HT1080 (cell line): ENCODE measurements at places on chromosomes 5 and 9.

GRCh38 chr5:108028412-108028811 is 353.5 kb downstream of the FBXL17 start:
- peak; percentile 33 for DNase-seq

- DNase-seq: no peak
These were observed 104.2 kb downstream of the RAPGEF6 start for GRCh38 chr5:131530706-131531331.

DNA sequence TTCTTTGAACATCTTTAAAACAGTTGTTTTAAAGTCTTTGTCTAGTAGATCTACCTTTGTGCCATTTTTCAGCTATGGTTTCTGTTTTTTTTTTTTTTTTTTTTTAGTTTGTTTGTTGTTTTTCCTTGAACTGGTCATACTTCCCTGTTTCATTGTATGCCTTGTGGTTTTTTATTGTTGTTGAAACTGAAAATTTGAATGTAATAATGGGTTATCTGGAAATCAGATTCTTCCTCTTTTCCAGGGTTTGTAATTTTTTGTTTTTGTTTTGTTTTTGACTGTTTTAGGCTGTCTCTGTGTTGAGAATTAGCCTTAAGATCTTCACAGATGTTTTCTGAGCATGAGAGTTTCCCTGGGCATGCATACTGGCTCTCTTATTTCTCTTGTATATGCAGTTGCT is 269.6 kb upstream of the DAP start:
- no peak for DNase-seq

GRCh38 chr9:133667759-133668450 is 31.7 kb downstream of the DBH start:
- DNase-seq: no peak

DNA sequence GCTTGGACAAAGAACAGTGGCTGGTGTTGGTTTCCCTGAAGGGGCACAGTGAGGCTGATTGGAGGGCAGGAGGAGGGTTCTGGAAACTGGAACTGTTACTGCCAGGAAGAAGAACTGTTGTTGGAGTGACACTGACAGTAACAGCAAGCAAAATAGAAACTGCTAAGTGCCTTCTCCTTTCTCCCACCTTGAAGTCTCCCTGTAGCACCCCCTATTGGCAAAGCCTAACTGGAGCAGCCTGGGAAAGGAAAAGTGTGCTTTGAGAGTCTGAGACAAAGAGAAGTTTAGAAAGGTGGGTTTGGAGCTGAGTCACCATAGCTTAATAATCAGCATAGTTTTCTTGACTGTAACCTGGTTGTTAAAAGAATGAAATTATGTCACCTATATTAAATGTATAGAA is 2.5 kb upstream of the TMEM174 start:
- peak; percentile 34 for DNase-seq

- DNase-seq: no peak
These were observed 109.6 kb downstream of the BAAT start for GRCh38 chr9:101274971-101275768.

DNA sequence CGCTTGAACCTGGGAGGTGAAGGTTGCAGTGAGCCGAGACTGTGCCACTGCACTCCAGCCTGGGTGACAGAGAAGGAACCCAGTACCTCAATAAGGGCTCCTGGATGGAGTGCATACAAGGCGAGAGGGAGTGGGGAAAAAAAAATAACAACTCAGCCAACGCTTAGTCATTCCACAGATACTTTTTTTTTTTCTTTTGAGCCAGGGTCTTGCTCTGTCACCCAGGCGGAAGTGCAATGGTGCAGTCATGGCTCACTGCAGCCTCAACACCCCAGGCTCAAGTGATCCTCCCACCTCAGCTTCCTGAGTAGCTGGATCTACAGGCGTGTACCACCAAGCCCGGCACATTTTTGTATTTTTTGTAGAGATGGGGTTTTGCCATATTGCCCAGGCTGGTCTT is 59.5 kb upstream of the GGTA1 start:
- DNase-seq: peak; percentile 93

GRCh38 chr5:74767579-74767913 is 497 bp downstream of the NSA2 start:
- no peak for DNase-seq

DNA sequence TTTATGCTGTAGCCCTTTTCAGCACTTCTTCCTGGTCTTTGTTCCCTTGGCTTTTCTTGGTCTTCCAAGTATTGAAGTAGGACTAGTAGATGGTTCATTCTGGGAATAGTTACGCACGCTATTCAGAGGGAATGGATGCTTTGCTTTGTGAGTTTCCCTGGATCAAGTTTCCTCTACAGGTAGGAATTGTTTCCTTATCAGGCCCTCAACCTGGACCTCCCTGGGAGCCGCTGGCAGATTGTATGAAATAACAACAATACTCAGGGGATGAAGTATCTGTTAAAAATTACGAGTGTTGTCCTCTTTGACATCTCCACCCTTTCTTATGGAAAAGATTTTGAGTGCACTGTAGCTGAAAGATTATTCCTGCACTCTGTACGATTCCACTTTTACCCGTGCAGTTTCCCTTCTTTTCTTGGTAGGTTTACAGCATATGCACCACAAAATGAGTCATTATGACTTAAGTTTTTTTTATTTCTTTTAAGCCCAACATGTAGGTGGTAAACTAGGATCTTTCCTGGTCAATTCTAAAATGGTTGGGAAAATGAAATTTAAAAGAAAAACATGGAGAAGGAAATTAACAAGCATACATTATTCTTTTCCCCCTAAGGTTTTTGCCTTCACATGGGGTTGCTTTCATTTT is 57.9 kb downstream of the ARHGAP26 start:
- DNase-seq: peak; percentile 61

- DNase-seq: no peak
These were observed 12.2 kb downstream of the SECISBP2 start for GRCh38 chr9:89330513-89330912.

- DNase-seq: no peak
These were observed 51.1 kb downstream of the P4HA2 start for GRCh38 chr5:132176521-132176945.

DNA sequence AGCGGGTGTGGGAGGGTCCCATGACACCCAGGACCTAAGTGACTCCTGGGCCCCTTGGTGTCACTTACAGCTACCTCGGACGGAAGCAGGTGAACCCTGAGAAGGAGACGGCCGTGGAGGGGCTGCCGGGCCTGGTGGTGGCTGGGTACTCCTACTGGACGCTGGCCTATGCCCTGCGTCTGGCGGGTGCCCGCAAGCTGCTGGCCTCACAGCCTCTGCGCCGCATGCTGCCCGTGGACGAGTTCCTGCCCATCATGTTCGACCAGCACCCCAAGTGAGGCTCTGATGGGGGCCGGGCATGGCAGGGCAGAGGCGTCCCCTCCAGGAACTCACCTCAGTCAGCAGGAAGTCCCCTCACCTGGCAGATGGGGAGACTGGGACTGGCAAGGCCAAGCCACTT is 13.7 kb downstream of the CERCAM start:
- DNase-seq: no peak

- DNase-seq: peak; percentile 54
These were observed 40.8 kb upstream of the GNPDA1 start for GRCh38 chr5:142053426-142054151.

GRCh38 chr9:38042626-38043357 is 26.2 kb downstream of the SHB start:
- DNase-seq: no peak

DNA sequence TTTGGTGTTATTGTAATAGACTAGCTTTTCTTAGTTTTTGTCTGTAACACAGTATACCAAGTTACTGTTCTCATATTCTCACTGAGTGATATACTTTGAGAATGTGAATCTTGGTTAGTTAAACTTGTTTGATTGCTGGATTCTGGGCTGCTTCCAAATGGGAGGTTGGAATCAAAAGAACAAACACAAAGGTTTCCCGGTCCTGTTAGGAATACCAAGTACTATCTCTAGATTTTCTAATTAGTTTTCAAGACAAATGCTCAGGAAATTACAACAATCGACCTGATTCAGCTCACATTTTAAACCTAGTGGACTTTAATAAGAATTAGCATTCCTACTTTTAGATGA is 244.3 kb downstream of the CSNK1G3 start:
- DNase-seq: no peak

- peak; percentile 62 for DNase-seq
These were observed 453.3 kb downstream of the BNC2 start for GRCh38 chr9:16417161-16417560.

DNA sequence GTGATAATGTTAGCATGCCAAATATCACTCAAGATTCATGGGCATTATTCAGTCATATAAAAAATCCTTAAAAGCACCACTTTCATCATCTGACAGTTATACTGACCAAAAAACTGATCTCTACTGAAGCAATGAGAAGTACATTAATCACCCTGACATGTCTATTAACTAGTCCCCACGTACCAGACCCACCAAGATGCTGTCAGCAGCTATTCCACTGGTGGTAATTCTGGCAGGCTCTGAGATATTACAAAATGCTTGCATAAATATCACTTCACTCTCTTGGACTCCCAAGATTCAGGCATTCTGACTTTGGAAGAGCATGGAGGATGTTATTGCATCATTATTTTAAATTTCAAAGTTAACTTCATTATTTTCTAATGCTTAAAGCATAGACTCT is 717.0 kb downstream of the DNAH5 start:
- no peak for DNase-seq

DNA sequence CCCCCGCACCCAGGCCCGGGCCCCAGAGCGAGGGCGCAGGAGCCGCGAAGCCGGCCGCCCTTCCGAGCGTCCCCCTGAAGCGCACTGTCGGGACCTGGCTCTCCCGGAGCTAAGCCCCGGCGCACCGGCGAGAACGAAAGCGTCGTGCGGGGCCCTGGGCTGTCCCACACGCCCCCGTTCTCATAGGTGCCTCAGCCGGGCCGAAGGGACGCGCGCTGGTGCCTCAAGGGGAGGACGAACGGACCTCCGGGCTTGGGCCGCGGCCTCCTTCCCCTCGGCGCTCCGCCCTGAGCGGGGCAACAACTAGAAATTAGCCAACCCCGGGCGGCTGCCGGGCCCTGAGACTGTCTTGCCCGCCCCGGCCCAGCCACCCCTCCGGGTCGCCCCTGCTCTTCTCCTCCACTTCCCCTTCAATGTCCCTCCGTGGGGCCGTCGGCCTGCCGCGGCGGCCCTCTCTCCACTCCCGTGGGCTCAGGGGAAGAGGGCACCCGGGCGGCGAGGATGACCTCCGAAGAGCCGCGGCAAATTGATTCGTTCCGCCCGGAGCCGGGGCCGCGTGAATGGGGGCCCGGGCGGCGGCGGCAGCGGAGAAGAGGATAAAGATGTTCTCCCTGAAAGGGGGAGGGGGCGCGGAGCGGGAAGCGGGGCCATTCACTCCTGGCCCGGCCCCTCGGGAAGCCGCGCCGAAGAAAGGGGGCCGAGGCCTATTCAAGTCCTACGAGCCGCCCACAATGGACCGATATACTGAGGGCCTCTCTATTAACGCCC is 3.5 kb upstream of the PRDM12 start:
- DNase-seq: no peak

GRCh38 chr5:173715607-173716006 is 99.2 kb upstream of the BOD1 start:
- DNase-seq: no peak

- peak; percentile 17 for DNase-seq
These were observed 27.0 kb downstream of the GRIN3A start for GRCh38 chr9:101711330-101711941.

DNA sequence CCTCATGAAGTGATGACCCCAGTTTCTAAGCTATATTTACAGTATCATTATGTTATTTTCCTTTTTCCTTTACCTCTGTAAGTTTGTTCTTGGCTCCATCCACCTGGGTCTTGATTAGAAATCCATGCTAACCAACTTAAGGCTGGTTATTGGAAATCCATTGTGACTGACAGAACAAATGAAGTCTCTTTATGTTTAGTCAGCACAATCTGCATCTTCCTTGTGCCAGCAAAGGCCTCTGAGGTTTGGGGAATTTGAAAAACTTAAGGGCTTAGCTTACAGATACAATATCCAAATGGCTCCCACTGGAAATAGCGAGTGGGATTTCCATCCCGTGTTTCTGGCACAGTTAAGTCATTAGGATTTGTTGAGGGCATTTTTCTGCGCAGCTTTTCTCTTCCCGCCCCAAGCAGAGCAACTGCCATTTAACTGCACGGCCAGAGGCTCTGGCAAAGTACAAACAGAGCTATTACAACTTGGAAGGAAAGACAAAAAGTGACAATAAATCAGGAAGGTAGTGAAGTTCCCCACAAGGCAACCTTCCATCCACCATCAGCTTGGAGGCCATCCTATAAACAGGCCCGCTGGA is 64.2 kb downstream of the DCP2 start:
- no peak for DNase-seq

DNA sequence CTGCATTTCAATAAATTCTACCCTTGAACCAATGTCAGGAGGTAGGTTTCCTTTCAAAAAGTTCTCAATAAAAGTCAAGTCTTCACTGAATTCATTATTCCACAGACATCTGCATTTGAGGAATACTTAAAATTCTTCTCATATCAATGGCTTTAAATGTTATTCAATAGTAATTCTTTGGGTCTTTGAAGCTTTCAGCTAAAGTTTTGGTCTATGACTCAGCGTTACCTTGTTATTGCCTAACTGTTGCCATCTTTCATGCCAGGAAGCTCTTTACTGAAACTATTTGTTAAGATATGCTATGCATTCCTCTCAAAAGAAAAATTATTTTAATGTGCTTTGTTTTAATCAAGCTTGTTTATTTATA is 170.5 kb downstream of the NNT start:
- peak; percentile 71 for DNase-seq

GRCh38 chr9:16131264-16131663 is 578.4 kb downstream of the CCDC171 start:
- peak; percentile 62 for DNase-seq

DNA sequence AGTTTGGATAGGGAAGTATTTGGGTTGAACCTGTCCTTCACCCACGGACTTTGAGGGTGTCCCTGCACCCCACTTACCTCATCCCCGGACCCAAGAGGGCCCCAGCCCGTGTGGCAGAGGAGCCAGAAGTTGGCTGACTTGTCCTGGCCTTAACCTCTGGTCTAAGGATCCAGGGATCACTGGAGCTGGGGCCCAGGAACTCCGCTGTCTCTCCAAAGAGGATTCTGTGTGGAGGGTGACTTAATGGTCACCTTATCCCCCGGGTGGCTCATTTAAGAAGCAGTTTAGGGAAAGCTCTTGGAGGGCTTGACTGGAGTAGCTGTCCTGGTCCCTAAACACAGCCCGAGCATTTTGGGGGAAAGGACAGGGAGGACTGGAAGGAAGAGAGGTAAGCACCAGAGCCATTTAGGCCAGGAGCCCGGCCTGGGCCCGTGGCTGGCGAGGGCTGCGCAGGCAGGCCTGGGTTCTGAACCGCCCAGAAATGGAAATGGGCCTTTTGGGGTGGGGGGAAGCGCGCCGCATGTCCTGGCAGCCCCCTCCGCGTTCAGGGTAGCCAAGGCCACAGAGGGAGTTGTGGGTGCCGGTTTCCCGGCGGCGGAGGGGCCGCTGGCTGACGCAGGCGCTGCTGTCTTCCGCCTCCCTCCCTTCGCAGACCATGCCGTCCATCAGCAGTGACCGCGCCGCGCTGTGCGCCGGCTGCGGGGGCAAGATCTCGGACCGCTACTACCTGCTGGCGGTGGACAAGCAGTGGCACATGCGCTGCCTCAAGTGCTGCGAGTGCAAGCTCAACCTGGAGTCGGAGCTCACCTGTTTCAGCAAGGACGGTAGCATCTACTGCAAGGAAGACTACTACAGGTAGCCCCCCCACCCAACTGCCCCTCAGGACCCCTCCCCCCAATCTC is 2.0 kb downstream of the LHX2 start:
- DNase-seq: no peak

- peak; percentile 45 for DNase-seq
These were observed 35.2 kb upstream of the LPCAT1 start for GRCh38 chr5:1558944-1559343.
